Retina (tissue), 1 donor: ENCODE measurements at places on chromosomes 2 and 18.

DNA sequence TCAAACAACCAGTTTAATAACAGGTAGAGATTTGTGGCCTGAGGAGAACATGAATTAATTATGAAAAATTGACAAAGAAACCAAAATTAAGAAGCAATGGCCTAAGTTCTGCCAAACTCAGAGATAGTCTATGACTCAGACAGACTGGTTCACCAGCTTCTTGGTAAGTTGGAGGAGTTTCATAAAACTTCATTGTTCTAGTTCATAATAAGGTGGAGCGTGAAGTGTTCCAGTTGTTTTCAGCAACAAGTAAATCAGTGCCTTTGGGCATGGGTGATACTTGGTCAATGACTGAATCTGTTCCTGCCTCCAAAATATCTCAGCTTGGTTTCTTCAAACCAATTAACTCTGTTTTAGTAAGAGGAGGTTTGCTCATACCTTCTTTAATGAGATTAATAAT is 40.0 kb downstream of the SLC40A1 start:
- no peak for DNase-seq

DNA sequence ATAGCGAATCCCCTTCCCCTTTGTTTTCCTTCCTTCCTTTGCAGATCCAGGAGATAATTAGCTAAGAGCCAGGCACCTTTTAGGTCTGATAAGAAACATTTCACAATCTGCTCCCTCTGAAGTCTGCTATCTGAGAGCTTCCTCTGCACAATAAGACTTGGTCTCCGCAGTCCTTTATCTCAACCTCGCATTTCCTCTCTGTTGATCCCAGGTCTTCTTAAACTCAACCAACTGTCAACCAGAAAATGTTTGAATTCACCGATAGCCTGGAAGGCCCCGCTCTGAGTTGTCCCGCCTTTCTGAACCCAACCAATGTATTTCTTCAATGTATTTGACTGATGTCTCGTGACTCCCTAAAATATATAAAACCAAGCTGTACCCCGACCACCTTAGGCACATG is 78.4 kb upstream of the CTDP1 start:
- no peak for DNase-seq

DNA sequence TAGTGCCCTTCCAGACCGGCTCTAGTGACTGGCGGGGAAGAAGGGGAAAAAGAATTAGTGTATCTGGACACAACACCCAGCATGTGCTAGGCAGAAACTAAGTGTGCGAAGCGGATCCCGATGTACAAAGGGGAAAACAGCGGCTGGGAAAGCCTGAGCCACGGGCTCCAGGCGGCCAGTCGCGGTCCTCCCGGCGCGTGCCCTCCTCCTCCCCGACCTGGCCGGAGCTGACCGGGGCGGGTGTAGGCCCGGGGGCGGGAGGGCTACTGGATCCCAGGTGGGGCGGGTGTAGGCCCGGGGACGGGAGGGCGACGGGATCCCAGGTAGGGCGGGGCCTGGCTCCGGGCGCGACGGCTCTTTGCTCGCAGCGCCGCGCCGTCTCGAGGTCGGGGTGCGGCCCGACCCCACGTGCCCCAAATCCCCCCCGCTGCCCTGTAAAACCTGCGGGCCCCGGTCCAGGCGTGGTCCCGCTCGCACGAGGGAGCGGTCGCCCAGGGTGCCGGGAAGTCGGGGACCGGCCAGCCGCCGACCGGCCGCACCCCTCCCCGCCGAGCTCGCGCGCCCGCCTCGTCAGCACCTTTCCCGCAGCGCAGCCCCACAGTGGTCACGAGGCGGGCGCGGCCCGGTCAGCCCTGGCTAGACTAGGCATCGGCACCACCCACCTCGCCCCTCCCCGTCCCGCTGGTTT is 48.8 kb downstream of the C2orf42 start:
- DNase-seq, result no peak

DNA sequence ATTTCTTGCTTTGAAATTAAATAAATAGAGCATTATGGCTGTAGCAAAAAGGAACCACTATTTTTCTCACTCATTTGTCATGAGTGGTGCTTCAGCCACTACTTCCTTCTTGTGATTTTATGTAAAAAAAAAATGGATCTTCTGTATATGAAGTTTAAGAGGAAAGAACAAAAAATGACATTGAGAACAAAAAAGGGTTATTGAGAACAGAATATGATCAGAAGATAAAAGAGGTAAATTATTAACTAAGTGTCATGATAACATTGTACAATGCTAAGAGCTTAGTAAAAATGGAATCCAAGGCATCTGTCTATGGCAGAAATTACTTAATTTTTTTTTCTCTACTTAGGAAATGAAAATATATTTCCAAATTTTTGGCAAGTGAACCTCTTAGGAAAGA is 103.5 kb downstream of the PKP4 start:
- no peak for DNase-seq

DNA sequence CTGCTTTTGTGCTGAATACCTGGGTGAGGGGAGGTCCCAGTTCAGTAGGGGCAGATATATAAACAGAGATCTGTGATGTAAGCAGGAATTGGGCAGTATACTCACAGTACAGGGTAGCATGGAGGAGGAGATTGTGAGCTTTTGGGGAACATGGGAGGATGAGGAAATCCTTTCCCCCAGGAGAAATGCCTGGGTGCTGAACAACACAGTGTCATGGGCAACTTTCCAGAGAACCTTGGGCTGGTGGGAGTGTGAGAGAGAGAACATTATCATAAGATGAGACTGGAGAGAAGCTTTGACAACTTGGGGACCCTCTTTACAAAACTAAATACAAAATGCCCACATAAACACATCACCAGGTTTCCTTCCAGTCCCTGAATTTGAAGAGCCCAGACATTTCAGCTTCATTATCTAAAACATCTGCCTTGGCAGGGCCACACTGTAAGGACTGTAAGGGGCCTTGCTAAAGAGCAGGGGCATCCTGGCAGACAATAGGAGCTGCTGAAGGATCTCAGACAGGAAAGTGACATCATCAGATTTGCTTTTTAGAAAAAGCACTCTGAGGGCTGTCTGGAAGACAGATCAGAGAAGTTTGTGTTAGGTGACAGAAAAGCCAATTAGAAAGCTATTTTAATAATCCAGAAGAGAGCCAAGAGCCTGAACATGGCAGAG is 303.1 kb upstream of the FBXO11 start:
- DNase-seq, result no peak

GRCh38 chr2:68432696-68433658 is 34.1 kb downstream of the FBXO48 start:
- DNase-seq, result no peak

DNA sequence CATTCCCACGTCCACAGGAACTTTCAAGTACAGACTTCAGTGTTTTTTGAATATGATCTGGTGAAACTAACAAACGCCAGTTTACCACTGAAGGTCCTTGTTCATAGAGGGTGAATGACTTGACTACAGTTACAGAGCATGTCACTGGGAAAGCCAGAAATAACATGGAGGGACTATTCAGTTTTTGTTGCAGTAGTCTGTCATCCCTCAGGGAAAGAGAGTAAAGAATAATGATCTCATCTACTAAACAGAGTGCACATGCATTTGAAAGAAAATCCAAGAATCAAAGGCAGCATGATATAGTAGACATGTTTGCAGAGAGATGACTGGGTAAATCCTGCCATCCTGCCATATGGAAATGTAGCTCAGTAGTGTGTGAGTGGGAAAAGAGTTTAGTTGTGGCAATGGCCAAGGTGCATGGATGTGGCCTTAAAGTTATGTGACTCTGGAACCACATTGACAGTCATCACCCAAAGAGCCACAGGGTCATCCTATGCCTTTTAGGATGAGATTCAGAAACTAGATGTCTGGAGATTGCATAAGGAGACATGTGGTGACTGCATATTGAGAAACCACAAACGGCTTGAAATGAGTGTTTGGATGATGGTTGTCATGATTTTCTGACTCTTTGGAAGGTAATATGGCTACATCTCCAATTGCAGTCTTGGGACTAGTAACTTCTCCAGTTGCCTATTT is 125.3 kb upstream of the ZEB2 start:
- no peak for DNase-seq

DNA sequence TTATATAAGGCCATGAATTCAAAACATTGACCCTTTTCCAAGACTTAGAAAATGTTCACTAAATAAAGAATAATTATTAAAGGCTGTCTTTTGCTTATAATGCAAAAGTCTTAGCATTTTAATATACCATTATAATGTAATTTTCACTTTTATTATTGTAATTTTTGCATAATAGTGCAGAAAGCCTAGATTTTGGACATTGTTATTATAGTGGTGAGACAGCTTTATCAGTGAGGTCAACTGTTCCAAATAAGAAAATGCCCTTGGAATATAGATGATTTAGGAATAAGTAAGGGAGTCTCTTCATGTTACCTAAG is 56.6 kb downstream of the ATIC start:
- no peak for DNase-seq

GRCh38 chr2:14301331-14301730 is 331.2 kb upstream of the LRATD1 start:
- no peak for DNase-seq

GRCh38 chr2:109368798-109369197 is 239.8 kb downstream of the SH3RF3 start:
- no peak for DNase-seq

GRCh38 chr2:135985826-135986393 is 484 bp upstream of the DARS1 start:
- no peak for DNase-seq

DNA sequence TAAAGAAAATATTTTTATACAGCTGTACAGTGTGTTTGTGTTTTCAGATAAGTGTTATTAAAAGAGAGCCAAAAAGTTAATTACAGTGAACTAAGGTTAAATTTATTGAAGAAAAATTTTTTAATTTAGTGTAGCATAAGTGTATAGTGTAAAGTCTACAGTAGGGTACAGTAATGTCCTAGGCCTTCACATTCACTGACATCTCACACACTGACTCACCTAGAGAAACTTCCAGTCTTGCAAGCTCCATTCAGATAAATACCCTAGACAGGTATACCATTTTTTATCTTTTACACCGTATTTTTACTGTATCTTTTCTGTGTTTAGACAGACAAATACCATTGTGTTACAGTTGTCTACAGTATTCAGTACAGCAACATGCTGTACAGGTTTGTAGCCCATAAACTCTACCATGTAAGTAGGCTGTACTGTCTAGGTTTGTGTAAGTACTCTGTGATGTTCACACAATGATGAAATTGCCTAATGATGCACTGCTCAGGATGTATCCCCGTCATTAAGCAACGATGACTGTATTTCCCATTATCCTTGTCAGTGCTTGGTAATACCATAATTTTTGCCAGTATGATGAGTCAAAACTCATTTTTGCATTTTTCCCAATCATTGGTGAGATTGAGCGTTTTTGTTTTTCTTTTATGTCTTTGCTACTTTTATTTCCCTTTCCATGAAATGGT is 48.2 kb upstream of the B3GNT2 start:
- DNase-seq, result no peak

DNA sequence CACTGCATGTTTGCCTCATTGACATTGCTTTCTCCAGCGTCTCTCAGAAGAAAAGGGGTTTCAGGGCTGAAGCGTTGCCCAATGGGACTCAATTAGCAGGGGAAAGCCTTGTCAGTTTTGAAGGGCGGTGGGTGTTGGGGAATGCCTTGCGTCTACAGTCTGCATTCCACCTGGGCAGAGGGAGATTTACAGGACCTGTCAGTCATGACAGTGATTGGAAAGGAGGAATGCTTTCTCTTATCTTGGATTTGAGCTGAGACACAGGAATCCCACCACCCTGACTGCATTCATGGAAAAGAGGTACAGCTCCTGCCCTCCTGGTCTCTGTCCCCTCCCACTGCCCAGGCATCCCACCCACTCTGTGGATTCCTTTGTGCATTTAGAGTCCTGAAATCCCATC is 123.9 kb downstream of the ACKR3 start:
- DNase-seq, result no peak

DNA sequence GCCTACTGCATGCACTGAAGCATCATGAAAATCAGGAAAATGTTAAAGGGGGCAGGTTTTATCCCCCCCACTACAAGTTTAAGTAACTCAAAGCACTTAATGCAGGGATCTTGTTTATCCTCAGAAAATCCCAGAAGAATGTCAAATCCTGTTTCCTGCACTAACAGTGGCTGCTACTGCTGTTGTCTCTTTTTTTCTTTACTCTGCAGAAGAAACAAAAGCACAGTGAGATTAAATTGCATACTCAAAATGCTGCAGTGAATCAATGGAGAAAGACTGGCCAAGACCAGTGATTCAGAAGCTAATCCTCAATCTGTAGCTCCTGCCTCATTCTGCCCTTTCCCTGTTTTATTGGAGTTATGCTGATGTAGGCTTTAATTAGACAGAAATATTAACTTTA is 332.3 kb upstream of the FIGN start:
- no peak for DNase-seq

DNA sequence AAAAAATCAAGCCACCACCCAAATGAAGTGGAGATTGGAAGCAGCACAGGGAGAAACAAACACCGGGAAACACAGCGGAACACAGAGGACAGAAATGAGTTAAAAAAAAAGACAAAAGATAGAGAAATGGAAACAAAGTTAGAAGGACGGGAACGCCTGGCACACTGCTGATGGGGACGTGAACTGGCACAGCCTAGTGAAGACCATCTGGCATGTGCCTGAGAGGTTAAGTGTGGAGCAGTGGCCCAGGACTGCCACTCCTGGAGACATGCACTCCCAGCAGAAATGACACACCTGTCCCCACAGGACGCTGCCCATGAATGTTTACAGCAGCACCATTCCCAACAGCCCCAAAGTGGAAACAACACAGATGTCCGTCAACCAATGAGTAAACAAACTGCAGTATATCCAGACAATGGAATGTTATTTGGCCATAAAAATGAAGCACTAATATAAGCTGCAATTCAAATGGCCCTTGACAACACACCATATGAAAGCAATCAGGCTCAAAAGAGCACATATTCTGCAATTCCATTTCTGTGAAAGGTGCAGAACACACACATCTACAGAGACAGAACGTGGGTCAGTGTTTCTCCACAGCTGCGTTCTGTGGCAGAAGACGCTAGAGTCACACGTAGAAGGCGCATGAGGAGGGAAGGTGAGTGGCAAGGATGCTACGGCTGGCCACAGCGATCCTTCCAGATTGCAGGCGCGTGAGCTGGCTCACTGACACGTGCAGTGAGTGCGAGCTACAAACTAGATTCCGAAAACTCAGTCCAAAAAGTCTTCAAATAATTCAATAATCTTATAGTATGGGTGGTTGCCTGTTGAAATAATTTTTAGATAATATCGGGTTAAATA is 24.6 kb downstream of the THAP4 start:
- no peak for DNase-seq

DNA sequence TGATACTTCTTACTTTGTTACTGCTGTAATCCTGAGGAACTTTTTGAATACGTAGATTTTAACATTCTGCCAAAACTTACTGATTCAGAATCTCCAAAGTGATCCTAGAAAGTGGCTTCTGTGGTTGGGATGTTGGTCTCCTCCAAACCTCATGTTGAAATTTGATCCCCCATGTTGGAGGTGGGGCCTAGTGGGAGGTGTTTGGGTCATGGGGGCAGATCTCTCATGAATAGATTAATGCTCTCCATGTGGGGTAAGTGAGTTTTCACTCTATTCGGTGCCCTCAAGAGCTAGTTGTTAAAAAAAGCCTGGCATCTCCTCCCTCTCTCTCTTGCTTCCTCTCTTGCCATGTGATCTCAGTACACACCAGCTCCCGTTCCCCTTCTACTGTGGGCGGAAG is 329.9 kb downstream of the HRH4 start:
- no peak for DNase-seq

GRCh38 chr2:169979025-169979424 is 151.8 kb downstream of the UBR3 start:
- DNase-seq, result no peak

GRCh38 chr2:111053825-111054515 is 66.7 kb upstream of the BCL2L11 start:
- no peak for DNase-seq

GRCh38 chr2:36677386-36677785 is 19.1 kb upstream of the VIT start:
- no peak for DNase-seq
